ENCODE measurements at places on chromosomes 12 and 14.
A peak's percentile ranks its signal among the peaks of the same experiment; 100 is the strongest.

- DNase-seq: no peak
Measured at GRCh38 chr12:81798294-81798693, 39.1 kb upstream of the PPFIA2 start.

DNA sequence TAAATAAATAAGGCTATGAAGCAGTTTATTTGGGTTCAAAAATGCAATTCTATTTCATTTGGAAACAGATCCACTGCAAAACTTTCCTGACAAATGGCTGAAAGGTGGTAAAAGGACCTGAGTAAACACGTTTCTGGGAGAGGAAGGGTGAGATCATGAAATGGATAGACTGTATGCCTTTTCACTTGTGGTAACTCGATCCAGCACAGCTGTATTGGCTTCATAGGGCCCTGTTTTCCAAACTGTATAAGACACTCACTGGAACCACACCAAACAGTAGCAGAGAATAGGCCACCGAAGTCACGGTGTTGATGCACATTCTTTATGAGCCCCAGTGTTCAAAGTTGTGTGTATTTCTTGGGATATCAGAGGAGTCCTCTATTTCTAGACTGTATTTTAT is 325.2 kb upstream of the DIO2 start:
- DNase-seq: no peak

DNA sequence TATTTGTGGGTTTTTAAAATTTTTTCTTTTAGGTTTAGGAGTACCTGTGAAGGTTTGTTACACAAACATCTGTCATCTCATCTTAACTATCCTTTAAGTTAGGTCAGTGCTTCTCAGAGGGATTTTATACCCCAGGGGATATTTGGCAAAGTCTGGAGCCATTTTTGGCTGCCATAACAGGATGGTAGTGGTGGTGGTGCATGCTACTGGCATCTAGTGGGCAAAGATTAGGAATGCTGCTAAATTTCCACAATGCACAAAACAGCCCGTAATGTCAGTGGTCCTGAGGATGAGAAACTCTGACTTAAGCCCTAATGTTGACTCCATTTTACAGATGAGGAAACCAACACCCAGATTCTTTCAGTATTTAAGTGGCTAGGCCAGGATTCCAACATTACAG is 85.2 kb upstream of the MYF6 start:
- peak; percentile 57 for DNase-seq

- no peak for DNase-seq
Measured at GRCh38 chr14:70018713-70019211, 139.5 kb downstream of the SMOC1 start.

- no peak for DNase-seq
Measured at GRCh38 chr12:102437511-102437910, 42.9 kb downstream of the IGF1 start.

DNA sequence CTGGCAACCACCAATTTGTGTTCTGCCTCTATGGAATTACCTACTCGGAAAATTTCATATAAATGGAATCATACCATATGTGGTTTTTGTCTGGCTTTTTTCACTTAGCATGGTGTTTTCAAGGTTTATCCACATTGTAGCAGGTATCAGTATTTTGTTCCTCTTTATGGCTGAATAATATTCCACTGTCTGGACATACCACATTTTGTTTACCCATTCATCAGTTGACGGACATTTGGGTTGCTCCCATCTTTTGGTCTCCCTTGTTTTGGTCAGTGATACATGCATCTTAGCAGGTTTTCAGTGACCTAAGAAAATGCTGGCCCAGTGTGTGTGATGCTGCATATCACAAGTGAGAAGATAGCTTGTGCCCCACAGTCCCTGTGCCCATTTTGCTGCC is 21.2 kb downstream of the CALM1 start:
- DNase-seq: no peak

DNA sequence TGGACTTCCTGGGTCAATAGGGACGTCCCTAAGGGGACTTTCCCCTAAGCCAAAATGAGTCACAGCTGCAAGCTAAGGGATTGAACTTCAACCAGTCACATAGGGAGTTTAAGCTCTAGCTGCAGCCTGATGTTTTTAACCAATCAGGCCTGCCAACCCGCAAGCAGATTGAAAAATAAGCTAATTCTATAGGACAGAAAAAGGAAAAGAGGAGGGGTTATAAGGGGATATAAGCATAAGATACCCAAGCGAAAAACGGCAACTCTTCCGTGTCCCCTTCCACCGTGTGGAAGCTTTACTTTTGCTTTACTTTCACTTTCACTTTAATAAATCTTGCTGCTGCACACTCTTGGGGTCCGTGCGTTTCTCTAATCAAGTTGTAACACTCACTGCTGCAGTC is 24.4 kb downstream of the ATP23 start:
- DNase-seq: peak; percentile 27

GRCh38 chr12:19201661-19202060 is 72.1 kb downstream of the PLEKHA5 start:
- no peak for DNase-seq

DNA sequence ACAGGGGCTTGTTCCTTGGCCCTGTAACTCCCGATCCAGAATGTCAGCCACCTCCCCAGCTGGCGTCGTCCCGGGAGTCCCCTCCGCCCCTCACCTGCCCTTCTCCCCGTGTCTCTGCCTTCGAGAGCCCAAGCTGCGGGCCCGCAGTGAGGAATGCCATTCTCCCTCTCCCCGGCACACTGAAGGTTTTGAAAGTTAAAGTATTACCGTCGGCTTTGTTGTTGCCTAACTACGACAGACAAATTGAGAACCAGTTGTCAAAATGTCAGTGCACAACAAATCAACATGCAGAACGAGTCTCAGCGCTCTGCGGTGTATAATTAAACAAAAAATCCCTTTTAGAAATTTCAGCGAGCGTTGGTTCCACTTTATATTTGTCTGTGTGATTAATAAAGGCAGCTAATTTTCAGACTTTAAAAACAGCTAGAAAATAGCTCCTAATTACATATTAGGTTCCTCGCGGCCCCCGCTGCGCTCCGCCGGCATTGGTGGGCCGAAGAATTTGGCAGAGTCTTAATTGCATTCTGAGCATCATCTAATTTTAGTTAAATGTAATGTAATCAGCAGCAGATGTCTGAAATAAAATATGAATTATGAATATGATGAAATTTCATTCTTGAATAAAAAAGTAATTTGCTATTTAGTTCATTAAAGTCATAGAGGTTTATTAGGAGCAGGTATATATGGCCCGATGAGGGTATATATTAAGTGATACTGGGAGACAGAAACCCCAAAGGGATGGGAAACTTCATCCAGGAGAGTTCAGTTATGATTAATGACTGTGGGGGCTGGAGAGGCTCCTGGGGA is 40.3 kb downstream of the MVK start:
- no peak for DNase-seq

GRCh38 chr12:77239617-77240016 is 174.2 kb upstream of the E2F7 start:
- DNase-seq: no peak

- DNase-seq: no peak
Measured at GRCh38 chr12:128959901-128960300, 106.6 kb downstream of the GLT1D1 start.

DNA sequence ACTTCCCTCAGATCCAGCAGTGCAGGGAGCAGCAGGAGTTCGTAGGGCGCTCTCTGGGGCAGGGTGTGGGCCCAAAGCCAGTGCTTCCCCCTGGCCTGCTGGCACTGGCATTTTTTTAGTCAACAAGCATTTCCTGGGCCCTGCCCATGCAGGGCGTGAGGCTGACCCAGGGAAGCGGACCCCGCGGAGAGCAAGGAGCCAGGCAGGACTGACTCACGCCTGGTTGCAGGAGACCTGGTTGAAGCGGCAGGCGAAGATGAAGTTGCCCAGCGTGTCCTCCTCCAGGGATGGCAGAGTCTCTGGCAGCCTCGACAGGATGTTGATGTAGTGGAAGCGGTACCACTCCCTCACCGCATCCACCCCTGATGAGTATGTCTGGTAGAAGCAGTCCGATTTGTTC is 13.5 kb downstream of the SCNN1A start:
- DNase-seq: peak; percentile 37

- DNase-seq: no peak
Measured at GRCh38 chr12:23810329-23810902, 139.1 kb downstream of the SOX5 start.

DNA sequence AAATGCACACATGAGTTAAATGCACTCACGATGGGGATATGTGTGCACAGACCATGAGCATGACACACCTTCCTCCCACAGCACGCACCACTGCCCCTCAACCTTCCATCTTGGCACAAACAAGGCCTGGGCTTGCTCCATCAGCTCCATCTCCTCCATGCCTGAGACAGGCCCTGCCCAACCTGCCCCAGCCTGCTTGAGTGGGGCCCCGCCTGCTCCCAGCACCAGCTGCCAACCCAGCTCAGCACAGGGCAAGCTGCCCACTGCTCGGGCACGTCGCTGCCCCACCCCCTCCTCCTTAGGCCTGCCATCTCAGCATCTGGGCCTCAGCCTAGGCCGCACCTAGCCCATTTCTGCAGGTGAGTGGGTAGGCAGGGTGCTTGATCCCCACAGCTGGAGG is 27.6 kb upstream of the KRT78 start:
- DNase-seq: no peak

- DNase-seq: no peak
Measured at GRCh38 chr12:15244341-15244740, 23.1 kb upstream of the RERG start.

DNA sequence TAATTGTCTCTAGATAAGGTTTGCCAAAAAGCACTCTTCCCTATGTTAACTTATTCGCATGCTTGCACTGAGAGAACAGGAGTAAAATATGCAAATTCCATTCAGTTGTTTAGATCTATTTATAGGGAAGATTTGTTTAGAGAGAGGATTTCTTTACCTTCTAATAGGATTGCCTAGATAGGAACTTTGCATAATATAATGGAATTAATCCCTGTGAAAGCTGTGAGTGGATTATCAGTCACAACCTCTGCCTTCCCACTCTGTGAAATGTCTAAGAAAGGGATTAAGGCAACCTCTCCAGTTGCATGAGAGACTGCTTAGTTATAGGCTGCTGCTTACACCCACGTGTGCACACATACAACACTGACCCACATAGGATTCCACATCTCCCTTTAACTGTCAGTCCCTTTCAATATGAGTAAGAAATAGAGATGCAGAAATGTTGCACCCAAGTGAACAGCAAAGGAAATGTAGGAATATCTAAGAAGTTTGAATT is 83.2 kb downstream of the ALG10B start:
- no peak for DNase-seq

DNA sequence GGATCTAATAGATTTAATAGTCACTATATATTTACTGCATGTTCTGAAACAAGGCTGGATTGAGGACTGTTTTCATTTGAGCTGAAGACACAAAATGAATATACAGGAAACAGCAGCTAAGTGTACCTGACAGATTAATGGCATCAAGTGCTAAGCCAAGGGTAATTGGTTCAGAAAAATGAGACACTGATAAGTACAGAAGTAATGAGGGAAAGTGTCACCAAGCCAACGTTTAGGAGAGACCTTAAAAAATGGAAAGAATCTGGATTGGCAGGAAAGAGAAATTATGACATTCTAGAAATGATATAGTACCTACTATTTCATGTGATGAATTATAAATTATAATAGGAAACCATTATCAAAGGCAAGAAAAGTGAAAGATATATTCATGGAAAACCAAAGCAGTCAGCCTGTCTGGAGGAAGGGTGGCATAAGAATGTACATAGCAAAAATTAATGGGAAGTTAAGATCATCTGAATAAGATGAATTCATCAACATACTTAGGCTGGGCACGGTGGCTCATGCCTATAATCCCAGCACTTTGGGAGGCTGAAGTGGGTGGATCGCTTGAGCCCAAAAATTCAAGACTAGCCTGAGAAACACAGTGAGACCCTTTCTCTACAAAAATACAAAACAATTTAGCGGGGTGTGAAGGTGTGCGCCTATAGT is 21.0 kb upstream of the DUSP16 start:
- DNase-seq: no peak

DNA sequence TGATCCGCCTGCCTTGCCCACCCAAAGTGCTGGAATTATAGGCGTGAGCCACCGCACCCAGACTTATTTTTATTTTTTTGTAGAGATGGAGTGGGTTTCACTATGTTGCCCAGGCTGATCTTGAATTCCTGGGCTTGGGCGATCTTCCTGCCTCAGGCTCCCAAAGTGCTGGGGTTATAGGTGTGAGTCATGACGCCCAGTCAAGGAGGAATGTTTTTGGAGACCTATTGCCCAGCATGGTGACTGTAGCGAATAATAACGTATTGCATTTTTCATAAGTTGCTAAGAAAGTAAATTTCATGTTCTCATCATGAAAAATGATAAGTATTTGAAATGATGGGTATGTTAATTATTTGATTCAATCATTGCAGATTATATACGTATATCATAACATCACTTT is 46.5 kb downstream of the TEAD4 start:
- DNase-seq: peak; percentile 79

- no peak for DNase-seq
Measured at GRCh38 chr12:128015276-128015675, 251.7 kb upstream of the TMEM132C start.

- no peak for DNase-seq
Measured at GRCh38 chr12:31570880-31571279, 20.1 kb downstream of the DENND5B start.

GRCh38 chr14:39763402-39763890 is 331.2 kb upstream of the FBXO33 start:
- DNase-seq: no peak

- DNase-seq: peak; percentile 76
Measured at GRCh38 chr12:22687361-22688076, 62.5 kb downstream of the ETNK1 start.

- DNase-seq: no peak
Measured at GRCh38 chr14:105859717-105860614, 333.6 kb downstream of the TMEM121 start.

Measured in ELR (cell line).